GM06990 (cell line): ENCODE measurements at places on chromosomes 16 and 17.

DNA sequence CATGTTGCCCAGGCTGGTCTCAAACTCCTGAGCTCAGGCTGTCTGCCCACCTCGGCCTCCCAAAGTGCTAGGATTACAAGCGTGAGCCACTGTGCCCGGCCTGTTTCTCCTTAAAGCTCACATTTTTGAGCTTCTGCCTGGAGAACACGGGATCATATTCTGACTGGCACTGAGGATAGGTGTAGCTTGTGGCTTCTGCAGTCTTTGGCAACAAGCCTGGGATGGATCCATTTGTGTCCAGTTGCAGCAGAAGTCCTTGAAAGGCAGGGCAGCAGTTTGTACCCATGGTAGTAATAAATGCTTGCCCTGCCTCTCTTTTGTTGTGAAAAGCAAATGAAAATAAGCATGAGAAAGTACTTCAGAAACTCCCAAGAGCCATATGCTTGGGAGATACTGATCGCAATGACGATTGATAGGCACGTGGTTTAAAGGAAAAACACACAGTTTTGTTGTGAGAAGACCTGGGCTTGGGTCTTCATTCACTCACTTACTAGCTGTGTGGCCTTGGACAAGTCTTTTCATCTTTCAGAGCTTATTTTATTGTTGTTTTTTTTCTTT, 3.1 kb upstream of the CORO7 start:
- no peak for DNase-seq

DNA sequence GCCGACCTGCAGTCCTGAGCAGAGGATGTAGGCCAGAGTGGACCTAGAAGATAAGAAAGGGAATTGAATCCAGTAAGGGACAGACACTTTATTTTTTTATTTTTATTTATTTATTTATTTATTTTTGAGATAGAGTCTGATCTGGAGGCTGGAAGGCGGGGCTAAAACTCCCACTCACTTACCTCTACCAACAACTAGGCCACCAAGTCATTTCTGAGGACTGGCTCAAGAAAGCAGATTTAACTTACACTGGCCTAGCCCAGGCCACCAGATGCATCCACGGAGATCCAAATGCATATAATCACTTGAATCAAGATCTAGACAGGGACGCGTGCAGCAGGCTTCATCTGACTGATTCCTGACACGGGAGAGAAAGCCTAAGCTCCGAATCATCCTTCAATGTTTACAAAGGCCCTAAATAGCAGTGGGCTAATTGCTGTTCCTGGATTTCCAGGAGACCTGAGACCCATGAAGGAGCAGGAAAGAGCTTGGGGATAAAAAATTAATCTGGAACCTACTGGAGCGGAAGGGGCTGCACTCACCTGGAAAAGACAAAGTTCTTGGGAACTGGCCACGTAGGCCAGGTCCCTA, 1.1 kb upstream of the ALOX12 start:
- no peak for DNase-seq

DNA sequence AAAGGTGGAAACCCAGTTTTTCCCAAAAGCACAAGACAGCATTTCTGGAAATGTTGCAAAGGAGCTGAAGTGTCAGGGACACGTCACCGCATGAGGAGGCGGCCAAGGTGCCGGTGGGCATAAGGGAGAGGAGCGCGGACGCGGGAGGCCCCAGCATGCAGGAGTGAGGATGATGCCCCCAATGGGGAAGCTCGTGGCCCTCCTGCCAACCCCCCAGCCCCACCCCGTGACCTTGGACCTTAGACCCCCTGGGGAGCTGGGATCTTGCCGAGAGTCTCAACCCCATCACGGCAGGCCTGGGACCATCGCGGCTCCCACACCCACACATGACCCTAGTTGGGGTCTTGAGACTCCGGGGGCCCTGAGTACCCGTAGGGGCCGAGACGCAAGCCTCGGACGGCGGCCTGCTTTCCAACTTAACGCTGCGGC, 119.4 kb upstream of the METRNL start:
- no peak for DNase-seq

GRCh38 chr16:49632795-49633184, 223.1 kb downstream of the ZNF423 start:
- no peak for DNase-seq

DNA sequence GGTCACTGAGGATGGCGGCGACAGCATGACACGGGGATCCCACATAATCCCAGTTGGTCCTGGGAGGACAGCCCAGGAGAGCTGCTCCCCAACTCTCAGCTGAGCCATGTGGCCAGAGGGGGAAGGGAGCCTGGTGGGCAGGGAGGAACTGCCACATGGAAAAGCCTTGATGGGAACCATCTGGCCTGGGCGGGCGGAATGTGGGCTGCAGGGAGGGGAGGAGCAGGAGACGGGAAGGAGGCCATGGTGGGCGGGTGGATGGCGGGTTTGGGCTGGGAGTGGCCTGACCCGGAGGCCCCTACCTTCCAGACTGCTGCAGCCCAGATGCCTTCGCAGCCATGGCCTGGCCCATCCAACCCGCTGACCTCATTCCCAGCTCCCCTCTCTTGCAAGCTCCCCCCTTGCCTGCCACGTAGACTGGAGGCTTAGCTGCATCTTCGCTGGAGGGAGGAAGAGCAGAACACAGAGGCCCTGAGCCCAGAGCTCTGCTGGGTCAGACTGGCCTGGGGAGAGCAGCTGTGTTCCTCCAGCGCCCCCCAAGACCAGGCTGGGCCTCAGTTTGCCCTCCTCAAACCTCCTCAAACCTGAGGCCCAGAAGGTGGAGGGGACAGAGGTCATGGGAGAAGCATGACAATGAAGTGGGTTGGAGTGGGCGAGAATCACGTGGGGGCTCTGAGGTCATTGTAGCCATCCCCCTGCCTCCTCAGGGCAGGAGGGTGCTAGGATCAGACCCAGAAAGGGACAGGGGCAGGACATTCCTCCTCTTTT, 8.2 kb upstream of the COL1A1 start:
- DNase-seq = no peak

DNA sequence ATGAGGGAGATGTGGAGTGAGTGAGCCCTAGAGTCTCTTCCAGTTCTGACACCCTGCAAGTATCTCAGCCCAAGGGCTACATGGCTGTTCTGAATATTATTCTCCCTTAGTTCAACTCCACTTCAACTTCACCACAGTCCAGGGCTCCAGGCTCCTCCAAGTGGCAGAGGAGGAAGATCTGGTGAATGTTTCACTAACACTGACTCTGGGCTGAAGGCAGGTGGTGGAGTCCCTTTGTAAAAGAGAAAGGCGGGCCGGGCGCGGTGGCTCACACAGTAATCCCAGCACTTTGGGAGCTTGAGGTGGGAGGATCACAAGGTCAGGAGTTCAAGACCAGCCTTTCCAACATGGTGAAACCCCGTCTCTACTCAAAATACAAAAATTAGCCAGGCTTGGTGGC, 13.6 kb downstream of the CCDC92B start:
- DNase-seq = no peak

GRCh38 chr16:68399456-68399855, 48.9 kb downstream of the SMPD3 start:
- no peak for DNase-seq

DNA sequence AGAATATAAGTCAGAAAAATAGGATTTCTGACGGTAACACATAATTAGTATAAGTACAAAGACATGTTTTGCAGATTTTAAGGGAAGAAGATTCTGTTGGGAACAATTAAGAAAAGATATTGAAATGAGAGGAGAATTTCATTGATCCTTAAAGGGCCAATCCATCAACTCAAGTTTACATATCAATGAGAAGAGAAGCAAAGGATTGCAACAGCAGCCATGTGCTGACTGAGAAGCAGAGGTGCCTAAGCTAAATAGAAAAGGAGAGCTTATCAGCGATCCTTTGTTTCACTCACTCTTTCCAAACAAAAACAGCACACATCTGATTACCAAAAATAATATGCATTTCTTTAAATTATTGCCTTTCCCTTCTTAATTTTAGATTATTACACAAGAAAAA, 94.6 kb downstream of the ITFG1 start:
- DNase-seq = no peak

DNA sequence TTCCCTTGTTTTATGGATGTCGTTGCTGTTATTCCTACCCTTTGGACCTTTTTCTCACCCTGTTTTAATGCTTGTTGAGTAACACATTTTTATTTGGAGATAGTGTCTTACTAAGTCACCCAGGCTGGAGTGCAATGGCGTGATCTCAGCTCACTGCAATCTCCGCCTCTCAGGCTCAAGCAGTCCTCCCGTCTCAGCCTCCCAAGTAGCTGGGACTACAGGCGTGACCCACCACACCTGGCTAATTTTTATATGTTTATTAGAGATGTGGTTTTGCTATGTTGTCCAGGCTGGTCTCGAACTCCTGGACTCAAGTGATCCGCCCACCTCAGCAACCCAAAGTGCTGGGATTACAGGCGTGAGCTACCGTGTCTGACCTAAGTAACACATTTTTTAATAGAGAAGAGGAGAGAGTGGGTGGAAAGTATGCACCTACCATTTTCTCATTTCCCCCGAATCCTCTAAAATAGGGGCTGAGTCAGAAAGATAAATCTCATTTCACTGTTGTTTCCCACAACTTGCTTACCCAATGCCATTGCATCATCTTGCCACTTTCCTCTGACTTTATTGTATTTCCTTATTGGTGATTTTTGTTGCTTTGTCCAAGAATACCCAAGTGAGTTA, 7.0 kb downstream of the DHX40 start:
- peak; percentile 26 for DNase-seq

DNA sequence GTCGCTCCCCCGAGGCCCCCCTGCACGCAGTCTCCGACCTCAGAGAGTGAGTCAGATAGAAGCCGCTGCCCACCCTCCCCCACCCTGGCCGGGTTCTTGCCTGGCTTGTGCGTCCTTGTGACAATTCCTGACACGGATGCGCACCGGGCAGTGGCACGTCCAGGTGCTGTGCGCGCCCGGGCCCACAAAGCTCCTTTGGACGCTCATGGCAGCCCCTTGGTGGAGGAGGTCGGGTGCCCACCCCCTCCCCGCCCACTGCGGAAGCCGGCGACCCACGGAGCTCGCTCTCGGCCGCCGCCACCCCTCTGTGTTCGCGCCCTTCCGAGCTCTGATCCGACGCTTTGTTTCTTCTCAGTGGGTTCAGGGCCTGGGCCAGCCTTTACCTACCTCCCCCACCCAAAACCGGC, 662 bp upstream of the TUBB3 start:
- no peak for DNase-seq

GRCh38 chr17:63919311-63919723, 678 bp upstream of the GH1 start:
- DNase-seq = peak; percentile 48

DNA sequence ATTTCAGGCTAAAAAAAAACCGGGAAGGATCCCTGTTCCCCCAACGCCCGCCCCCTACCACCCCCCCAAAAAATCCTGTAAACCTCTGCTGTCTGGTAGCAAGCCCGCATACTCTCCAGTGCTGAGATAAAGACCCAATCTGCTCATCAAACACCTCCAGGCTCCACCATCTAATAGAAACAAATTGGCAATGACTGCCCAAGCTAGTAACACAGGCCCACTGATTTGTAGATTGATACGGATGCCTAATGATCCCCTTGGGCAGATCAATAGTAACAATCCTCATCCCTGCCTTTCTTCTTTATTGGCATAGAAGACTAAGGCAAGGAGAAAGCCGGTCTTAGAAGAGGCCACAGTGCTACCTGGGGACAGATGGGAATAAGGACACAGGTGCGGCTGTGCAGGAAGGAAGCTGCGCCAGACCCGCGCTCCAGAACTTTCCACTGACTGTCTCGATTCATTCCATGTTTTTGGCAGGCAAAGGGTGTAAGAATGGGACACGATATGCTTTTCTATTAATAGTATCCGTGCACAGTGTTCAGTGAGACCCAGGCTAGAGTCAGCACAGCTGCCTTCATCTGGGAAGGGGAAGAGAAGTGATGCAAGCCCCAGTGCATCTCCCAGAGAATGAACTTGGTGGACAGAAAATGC, 407.6 kb upstream of the PSMD7 start:
- no peak for DNase-seq

DNA sequence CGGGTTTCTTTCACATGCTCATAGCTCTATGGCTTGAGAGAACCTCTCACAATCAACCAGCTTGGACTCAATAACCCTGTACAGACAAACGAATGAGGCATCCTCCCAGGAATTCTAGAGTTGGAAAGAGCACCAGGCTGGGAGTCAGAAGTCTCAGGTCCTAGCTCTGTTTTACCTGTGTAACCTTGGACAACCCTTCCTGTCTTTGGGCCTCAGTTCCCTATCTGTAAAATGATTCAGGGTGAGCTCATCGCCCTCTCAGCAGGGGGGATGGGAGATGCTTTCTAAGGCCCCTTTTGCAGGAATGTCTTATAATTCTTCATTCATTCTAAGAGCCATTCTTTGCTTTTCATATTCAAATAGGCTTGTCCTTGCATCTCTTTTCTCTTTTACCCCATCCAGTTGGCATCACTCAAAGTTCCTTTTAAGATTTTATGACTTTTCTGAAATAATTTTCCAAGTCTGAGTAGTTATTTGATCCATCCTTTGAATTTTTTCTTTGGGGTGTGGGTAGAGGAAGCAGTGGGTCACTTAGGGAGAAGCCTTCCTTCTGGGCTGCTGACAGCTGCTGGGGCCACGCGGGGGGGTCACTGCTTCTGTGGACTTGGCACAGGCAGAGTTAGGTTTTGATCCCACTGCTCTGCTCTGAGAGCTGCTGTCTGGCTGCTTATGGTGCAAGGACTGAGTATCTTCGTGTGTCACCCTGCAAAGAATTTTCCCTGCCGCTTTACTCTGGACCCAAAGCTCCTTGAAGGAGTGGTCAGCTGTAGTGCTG, 102.7 kb downstream of the UTP18 start:
- no peak for DNase-seq

DNA sequence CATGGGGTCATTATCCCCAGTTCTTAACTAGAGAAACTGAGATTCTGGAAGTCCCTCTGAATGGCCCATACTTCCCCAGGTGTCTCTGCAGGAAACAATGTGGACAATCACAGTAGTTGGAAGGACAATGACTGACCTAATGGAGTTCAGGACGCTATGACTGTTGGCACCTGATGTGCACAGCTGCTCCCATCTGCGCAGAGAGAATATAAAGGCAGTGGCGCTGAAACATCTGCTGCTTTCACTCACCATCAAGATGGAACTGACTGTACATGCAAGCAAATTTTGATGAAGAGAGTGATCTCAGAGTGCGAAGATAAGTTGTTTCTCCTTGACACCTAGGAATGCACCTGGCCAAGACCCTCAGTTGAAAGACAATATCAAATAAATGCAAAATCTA, 395.7 kb upstream of the ASIC2 start:
- no peak for DNase-seq

DNA sequence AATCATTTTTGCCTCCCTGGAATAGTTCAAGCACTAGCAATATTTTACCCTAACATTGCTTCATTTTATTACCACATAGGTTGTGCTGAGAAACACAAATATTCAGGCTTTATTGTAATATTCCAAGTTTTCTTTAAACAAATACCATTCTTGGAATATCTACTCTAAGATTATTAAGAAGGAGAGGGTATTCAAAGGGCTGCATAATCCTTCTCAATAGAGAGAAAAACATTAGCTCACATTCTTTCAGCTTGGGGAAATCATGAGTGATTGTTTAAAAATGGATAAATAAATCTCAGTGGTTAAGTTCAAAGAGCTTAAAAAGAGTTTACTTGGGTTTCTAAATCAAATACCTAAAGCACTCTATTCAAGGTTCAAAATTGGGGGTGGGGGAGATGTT, 111.9 kb upstream of the CORO6 start:
- no peak for DNase-seq

GRCh38 chr17:2018716-2019510, 6.2 kb downstream of the RTN4RL1 start:
- no peak for DNase-seq
